ENCODE measurements at places on chromosomes 13 and 19.

GRCh38 chr13:53142306-53142705, 113.7 kb downstream of the OLFM4 start:
- DNase-seq, result no peak

GRCh38 chr13:98652276-98652675, 75.4 kb upstream of the STK24 start:
- no peak for DNase-seq

DNA sequence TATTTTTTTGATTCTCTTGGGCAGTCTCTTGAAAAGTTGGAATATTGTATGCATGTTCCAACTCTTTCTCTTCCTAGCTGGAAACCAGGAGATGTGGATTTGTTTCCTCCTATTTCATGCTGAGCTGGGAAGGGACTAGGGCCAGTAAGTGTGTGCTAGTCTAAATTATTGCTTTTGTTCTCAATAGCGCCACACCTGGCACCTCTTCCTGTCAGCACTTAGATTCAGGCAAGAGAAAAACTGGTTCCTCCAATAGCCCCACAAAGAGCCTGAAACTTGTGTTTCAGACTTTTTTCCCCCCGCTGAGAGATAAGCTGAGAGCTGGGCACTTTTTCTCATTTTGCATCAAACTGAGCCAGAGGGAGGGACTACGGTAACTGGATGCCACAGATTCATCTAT, 353.4 kb downstream of the OLFM4 start:
- DNase-seq, result no peak

DNA sequence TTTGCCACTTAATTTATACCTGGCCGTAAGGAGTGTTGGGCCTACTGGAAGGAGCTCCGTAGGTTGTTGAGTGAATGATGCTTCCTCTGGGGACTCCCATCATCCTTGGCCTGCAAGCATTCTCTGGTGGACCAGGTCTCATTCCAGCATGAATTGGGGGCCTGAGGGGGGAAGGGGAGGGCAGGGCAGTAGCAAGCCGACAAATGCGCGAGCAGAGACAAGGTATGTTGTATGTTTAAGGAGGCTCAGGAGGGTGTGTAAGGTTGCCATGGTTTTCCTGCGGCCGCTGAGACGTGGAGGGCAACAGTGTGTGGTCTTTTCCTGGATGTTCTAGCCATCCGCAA, 749 bp downstream of the ZNF264 start:
- DNase-seq, result no peak

- no peak for DNase-seq
Observed at GRCh38 chr19:49315111-49315510, 9.9 kb downstream of the SLC6A16 start.

DNA sequence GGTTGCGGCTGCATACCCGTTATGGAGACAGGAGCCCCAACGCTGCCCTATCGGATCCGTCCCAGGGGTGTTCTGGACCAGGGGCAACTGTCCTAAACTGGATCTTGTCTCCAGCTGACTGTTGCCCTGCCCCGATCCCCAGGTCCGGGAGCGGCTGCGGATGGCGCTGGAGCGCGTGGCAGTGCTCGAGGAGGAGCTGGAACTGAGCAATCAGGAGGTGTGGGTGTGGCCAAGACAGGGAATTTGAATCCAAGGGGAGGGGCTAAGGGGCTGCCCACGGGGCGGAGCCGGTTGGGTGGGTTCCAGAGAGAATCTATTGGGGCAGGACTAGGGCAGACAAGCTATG, 9.9 kb downstream of the PPFIA3 start:
- no peak for DNase-seq

Measured in stimulated activated naive CD8-positive, alpha-beta T cell treated with anti-CD3 and anti-CD28 coated beads, Interleukin-15, Interleukin-2, amounts not matched to agents 100 U/mL and 50 U/mL, for 24 hours (primary cell).